Activated CD8-positive, alpha-beta memory T cell treated with anti-CD3 and anti-CD28 coated beads for 24 hours (primary cell): ENCODE measurements at places on chromosomes 5 and 9.

GRCh38 chr5:21212026-21212425 lies 1224.0 kb upstream of the CDH18 start:
- no peak for DNase-seq

DNA sequence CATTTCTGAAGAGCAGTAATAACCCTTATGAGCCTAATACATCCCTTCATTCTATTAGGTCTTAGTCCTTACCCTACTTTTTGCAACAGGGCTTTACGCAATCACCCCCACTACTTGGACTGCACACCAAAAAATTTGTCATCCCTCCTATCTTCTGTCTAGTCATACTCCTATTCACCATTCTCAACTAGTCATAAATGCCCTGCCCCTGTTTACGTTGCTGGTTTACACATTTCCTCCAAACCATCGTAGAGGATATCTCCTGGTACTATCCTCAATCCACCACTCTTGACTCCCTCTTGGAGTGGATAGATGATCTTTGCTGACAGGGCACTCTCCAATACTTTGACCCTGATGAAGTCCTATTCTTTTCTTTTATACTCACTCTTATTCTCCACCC lies 98.2 kb upstream of the CCNG1 start:
- DNase-seq = no peak

DNA sequence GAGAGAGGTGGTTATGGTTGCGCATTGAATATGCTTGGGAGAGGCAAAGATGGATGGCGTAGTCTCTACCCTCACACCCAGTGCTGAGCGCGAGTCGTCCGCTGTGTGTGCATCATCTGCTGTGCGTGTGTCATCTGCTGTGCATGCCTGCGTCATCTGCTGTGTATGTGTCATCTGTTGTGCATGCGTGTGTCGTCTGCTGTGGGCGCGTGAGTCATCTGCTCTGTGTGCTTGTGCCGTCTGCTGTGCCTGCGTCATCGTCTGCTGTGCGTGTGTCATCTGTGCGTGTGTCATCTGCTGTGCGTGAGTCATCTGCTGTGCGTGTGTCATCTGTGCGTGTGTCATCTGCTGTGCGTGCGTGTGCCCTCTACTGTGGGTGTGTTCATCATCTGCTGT lies 68.0 kb upstream of the IRX4 start:
- no peak for DNase-seq

- no peak for DNase-seq
Observed at GRCh38 chr9:110111868-110112267, 96.1 kb downstream of the C9orf152 start.

GRCh38 chr9:76529653-76530052 lies 70.7 kb downstream of the GCNT1 start:
- DNase-seq = no peak

- no peak for DNase-seq
Observed at GRCh38 chr9:81035171-81035570, 654.2 kb downstream of the TLE1 start.
